ENCODE measurements at places on chromosomes 11 and 22.

DNA sequence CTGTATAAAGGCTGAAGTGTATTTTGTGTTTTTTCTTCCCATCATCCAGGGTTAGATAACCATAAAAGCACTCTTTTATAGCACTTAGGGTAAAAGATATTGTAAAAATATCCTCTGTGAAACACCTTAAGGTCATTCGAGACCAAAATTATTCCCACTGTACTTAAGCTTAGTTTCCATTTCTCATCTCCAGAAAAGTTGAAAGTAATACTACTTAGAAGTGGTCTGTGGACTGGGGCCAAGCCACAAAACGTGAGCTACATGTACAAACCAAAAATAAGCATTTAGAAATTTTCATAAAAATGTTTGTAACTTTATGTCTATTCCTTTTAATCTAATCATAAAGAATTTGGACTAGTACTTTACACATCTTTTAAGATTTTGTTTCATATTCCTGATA lies 142.0 kb upstream of the NTM start:
- no peak for DNase-seq

- DNase-seq = no peak
Observed at GRCh38 chr11:66868726-66869566, 12.1 kb downstream of the LRFN4 start.

DNA sequence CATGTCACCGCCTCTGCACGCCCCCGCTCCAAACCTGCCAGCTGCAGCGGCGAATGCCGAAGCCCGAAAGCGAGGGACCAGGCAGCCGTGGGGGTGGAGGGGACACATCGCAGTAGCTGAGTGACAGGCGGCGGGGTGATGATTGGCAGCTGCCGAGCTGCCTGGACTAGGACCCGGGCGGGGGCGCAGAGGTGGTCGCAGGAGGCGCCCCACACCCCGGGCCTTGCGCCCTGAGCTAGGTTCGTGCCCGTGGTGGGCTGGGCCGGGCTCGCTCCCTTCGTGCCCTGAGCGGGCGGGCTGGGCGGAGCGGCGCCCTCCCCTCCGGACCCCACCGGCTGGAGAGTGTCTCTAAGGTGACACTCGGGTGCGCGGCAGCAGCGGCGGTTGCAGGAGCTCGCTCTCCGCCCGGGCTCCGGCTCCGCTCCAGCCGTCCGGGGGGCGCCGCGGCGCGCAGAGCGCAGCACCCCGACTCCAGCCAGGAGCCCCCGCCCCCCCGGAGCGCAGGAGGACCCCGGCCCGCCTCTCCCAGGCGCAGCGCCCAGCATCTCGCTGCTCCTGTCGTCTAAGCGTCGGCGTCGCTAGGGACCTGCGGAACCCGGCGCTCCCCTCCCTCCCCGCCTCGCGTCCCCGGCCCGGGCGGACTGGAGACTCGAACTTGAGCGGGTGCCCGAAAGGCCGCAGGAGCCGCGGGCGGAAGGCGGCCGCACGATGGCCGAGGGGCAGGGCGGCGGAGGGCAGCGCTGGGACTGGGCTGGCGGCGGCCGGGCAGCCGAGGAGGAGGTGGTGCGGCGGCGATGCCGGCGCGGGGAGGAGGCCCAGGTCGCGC lies 14.5 kb upstream of the DGKZ start:
- no peak for DNase-seq

GRCh38 chr22:50530877-50531545 lies 1.2 kb upstream of the TYMP start:
- peak; percentile 57 for DNase-seq

DNA sequence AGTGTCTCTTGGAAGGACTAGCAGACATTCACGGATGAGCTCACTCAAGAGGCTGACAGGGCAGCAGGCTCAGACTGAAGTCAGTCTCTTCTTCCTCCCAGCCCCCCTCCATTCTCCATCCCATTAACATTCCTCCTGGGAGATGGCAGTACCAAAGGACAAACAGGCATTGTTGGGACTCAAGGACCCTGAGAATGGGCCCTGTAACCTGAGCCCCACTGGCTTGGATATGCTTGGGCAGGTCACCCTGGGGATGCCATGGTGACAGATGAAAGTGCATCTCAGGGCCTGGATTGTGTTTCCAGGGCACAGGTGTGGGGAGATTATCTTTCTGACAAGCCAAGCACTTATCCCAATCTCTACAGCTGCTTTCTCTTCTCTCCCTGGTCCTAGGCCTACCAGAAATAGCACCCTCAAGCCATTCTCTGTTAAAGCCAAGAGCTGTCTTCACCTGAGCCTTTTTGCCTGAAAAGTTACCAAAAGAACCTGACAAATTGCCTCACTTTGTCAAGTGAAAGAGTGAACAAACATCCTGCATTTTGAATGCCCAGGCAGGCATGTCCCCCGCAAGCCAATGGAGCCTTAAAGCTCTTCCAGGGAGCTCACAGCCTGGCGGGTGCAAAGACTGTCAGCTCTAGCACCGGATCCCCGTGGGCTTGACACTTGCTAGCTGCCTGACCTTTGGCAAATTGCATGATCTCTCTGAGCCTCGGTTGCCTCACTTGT lies 366.0 kb upstream of the NARS2 start:
- no peak for DNase-seq

GRCh38 chr22:42745118-42745517 lies 24.4 kb upstream of the A4GALT start:
- DNase-seq = no peak

DNA sequence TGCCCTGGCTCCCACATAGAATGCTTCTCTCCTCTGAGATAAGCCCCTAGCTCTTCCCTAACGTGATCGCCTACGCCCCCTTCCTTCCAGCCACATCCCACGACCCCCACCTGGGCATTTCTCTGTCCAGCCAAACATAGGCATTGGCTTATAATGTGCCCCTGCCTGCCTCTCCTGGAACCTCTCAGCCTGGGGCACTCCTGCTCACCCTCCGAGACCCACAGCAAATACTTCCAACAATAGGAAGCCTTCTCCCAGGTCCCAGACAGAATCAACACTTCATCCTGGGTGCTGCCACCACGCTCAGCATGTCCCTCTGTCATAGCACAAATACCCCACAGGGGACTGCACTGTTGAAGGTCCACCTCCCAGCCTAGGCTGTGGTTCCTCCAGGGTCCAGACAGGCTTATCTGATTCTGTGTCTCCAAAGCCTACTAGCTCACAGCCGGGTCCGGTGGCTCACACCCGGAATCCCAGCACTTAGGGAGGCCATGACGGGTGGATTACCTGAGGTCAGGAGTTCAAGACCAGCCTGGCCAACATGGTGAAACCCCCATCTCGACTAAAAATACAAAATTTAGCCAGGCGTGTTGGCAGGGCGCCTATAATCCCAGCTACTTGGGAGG lies 24.2 kb upstream of the TMPRSS4 start:
- no peak for DNase-seq

DNA sequence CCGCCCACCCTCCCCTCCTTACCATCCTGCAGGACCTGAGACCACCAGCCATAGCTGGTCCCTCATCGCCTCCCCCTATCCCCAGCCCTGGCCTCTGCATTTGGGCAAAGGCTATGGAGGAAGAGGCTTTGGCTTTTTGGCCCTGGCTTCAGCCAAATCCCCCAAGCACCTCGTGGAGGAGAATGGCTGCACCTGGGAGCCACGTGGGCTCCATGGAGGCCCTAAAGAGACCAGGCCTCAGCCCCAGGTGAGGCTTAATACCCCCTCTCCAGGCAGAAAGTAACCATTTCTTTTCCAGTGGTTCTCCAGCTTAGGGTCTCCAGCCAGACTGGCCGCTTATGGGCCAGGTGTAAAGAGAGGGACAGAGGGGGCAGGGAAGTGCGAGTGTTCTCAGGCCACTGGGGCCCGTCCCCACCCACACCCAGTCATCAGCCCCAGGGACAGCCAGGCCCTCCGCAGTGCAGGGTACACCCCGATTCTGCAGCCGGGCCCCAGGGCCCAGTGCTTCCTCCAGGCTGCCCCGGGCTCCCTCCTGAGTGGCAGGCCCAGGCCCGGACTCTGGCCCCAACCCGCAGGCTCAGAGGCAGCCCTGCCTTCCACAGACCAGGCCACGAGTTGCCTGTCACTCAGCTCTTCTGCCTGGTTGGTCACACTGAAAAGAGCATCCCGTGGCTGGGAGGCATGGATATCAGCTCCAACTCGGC lies 26.4 kb downstream of the CDKN1C start:
- no peak for DNase-seq

DNA sequence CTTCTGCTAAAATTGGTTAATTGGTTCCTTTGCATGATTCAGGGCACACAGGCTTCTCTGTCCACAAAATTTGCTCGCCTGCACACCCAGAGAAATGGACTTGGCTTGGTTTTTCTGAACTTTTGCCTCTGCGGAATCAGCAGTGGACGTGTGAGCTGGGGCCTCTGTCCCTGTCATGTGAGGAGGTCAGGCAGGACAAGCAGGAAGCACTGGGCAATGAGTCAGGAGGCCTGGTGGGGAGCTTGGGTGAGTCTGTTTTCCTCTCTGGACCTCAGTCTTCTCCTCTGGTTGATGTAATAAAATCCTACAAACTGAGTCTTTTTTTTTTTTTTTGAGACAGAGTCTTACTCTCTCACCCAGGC lies 10.4 kb upstream of the CELSR1 start:
- no peak for DNase-seq

DNA sequence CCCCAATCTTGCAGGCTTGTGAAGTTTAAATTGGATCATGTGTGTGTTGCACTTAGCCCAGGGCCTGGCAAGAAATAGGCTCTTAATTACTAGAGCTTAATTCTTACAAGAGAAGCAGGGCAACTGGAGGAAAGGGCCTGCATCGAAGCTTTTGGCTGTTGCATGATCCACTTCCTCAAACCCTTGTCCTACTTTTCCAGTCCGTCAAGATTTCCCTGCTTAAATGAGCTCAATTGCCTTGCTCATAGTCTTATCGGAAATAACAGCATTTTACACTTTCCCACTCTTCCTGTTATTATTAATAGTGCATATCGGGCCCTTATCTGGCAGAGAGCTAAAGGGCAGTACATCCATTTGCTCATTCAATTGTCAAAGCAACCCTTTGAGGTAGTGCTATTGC lies 18.1 kb downstream of the DTX4 start:
- DNase-seq = no peak

GRCh38 chr22:28922540-28923244 lies 39.3 kb downstream of the ZNRF3 start:
- no peak for DNase-seq

DNA sequence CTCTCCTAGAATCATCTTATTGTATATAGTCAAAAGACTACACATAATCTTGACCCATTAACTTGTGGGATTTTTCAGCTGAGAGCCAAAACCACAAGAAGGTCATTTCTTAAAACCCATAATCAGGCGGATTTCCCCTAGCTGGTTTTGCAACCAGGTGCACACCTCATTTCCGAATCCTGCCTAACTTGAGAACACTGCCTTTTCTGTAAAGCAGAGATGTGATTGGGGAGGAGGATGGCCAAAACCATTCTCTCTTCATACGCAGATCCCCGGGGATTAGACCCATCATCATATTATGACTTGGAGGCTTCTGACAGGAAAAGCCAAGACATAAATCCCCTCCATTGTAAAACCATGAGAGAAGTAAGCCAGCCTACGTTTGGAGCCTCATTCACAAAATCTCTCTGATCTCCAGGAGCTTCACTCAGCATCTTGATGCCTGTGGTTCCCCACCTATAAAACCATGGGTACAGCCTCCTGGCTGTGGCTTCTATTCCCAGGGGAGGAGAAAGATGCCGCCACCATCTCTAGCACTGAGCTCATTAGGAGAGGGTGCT lies 191.3 kb downstream of the KIF18A start:
- DNase-seq = no peak

GRCh38 chr11:77669848-77670511 lies 32.4 kb upstream of the CLNS1A start:
- DNase-seq = no peak

DNA sequence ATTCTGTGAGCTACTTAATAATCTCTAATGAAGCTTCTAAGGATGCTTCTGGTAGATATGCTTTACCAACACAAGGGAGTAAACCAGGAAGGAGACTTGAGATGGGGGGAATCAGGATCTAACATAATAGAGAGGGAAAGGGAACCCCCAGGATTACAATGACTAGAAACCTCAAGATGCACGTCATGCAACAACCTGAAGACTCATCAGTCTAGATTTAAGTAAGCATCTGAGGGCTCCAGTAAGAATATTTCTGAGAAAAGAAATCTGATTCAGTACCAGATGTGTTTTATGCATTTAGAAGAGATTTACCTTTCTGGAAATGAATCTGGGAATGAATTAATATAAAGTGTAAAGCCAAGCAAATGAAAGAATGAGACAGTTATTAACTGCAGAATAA lies 15.2 kb downstream of the KDM4D start:
- DNase-seq = no peak

DNA sequence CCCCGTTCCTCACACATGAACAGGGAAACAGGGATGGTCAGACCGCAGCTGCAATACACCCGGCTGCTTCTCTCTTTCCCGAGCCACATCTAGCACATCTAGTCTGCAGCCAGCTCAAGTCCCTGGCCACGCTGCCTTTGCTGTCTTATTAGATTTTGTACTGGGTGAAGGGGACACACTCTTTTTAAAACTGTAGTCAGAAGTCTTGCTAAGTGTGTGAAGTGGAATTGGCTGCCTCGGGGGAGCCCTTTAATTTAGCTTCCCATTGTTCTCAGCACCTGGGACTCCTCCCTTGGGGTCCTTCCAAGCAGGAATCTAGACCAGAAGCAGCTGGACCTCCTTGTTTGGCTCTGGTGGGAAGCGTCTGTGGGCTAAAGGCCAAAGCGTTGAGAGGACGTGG lies 420.0 kb downstream of the CTTN start:
- DNase-seq = no peak

DNA sequence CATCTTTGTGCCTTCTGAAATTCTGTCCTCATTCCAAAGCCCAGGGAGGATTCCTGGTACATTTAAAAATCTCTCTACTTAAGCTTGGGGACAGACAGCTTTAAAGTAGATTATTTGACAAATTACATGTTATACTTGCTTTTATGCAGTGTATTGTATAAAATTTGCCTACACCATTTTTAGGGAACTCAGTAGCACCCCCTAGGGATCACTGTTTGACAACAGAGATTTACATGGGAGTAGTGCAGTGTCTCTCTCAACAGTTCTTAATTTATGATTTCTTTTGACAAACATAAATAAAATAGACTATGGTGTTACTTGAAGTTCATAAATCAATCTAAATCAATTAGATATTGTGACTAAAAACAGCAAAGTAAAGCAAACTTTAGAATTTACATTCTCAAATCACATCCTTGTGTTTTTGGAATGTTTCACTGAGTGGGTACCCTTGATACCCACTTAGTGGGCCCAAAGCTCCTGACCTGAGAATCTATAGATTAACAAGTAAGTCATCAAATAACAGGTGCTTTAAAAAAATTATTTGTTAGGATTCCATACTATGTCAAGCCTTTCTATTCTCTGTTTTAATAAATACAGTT lies 428.8 kb downstream of the DYNC2H1 start:
- DNase-seq = no peak

- DNase-seq = no peak
Observed at GRCh38 chr22:36864454-36865215, 3.8 kb downstream of the NCF4 start.

All from activated gamma-delta T cell (primary cell).